ENCODE measurements at places on chromosomes 2 and 18.
A peak's percentile ranks its signal among the peaks of the same experiment; 100 is the strongest.

DNA sequence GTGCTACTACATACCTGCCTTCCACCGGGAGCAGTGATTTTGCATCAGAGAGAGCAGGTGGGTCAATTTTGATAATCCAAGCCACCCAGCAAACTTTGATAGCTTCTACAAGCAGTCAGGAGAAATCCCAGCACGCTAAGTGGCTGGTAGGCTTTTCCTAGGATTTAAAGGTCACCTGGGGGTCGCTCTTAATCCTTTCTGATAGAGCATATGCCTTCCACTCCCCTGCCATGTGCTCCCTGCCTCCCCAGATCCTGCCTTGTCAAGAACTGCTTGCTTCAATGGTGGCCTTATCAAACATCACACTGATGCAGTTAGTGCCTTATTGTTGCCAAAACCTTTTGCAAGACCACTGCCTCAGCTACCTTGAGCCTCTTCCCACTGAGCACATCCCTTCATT, 462.3 kb upstream of the MEX3C start:
- DNase-seq: no peak

- no peak for DNase-seq
Observed at GRCh38 chr2:216286616-216287231, 85.6 kb downstream of the MARCHF4 start.

GRCh38 chr2:221962186-221962585, 336.6 kb downstream of the PAX3 start:
- no peak for DNase-seq

- no peak for DNase-seq
Observed at GRCh38 chr2:105438104-105438929, 39.5 kb upstream of the FHL2 start.

DNA sequence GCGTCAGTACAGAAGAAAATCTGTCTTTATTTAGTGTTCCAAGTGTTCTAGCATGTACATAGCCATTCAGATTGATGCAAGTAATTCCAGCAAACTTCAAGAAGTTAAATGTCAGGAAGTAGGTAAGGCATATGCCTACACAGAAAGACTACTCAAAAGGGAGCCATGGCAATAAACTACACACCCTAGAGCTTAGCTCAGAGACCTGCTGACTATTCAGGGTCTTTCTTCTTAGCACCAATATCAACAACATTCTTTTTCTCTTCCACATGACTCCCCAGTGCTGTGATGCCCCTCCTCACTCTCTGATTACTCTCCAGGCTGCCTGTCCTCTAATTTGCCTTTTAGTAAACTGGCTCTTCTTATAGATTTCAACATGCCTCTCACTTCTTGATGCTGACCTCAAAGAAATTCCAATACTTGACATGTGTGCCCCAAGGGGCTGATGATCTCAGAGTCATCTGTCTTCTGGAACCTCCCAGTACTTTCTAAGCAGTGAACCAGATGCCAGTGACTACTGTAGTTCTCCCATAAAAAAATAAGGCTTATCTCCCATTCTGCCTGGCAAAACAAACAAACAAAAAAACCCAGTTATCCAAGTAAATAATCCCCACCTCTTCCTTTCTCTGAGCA, 909.2 kb upstream of the FANCL start:
- no peak for DNase-seq

GRCh38 chr2:26067186-26067974, 33.5 kb downstream of the RAB10 start:
- no peak for DNase-seq

GRCh38 chr2:133139847-133140533, 428.3 kb downstream of the NCKAP5 start:
- DNase-seq: peak; percentile 44
